Left renal cortex interstitium (tissue), 4 donors: ENCODE measurements at places on chromosomes 12 and 14. TPM values are rescaled to one million over a fixed set of nuclear protein-coding genes. Genes with fewer than 3 reads are reported as not detected.

Gene APOF
- polyA plus RNA-seq, result 0.11 TPM

Gene CDKN3
- 21.1 TPM for polyA plus RNA-seq

Gene IAPP
- polyA plus RNA-seq, result not detected

Gene TMEM106C
- 128 TPM for polyA plus RNA-seq

Gene RNU6-7
- polyA plus RNA-seq, result not detected

Gene SOX5
- polyA plus RNA-seq, result 7.9 TPM

Gene KLRG1
- polyA plus RNA-seq, result 2.1 TPM

Gene P2RX2
- polyA plus RNA-seq, result 3.0 TPM

Gene FOXM1
- polyA plus RNA-seq, result 24.8 TPM

Gene PLEKHG3
- 96.5 TPM for polyA plus RNA-seq

Gene MSI1
- polyA plus RNA-seq, result 26.6 TPM

Gene LGR5
- polyA plus RNA-seq, result 16.4 TPM

Gene SRGAP1
- polyA plus RNA-seq, result 18.4 TPM

Gene FAM90A1
- 1.1 TPM for polyA plus RNA-seq

Gene PYGL
- 18.9 TPM for polyA plus RNA-seq

Gene GDF3
- 0.43 TPM for polyA plus RNA-seq

Gene SERPINA5
- polyA plus RNA-seq, result 9.1 TPM

Gene TAS2R46
- 0.23 TPM for polyA plus RNA-seq

Gene KRT6C
- not detected for polyA plus RNA-seq

Gene SLC6A15
- polyA plus RNA-seq, result 1.1 TPM

Gene ARG2
- 29.7 TPM for polyA plus RNA-seq

Gene PTGER2
- 6.5 TPM for polyA plus RNA-seq

Gene GPR135
- 3.6 TPM for polyA plus RNA-seq

Gene OLR1
- polyA plus RNA-seq, result 1.2 TPM

Gene VPS33A
- polyA plus RNA-seq, result 16.5 TPM

Gene PLEK2
- 2.8 TPM for polyA plus RNA-seq

Gene PIP4K2C
- 40.0 TPM for polyA plus RNA-seq

Gene FAR2
- polyA plus RNA-seq, result 39.3 TPM

Gene ACVRL1
- 29.8 TPM for polyA plus RNA-seq

Gene REP15
- polyA plus RNA-seq, result 1.6 TPM

Gene HOXC9
- polyA plus RNA-seq, result 33.6 TPM

Gene SYNDIG1L
- 0.21 TPM for polyA plus RNA-seq

Gene BCL11B
- 2.8 TPM for polyA plus RNA-seq

Gene PLCZ1
- 1.2 TPM for polyA plus RNA-seq

Gene CDC42BPB
- 96.1 TPM for polyA plus RNA-seq

Gene PIWIL1
- polyA plus RNA-seq, result 0.22 TPM

Gene ENDOU
- polyA plus RNA-seq, result 0.46 TPM

Gene SERPINA1
- 51.1 TPM for polyA plus RNA-seq

Gene L2HGDH
- 9.3 TPM for polyA plus RNA-seq

Gene SELPLG
- polyA plus RNA-seq, result 1.9 TPM

Gene INHBC
- polyA plus RNA-seq, result 0.21 TPM

Gene RPS6KA5
- 7.3 TPM for polyA plus RNA-seq

Gene SDR9C7
- 0.10 TPM for polyA plus RNA-seq

Gene PTPRR
- polyA plus RNA-seq, result 0.79 TPM

Gene SMIM41
- polyA plus RNA-seq, result 0.27 TPM

Gene CLEC6A
- 0.06 TPM for polyA plus RNA-seq

Gene OGFOD2
- 16.9 TPM for polyA plus RNA-seq

Gene POTEM
- not detected for polyA plus RNA-seq

Gene LALBA
- not detected for polyA plus RNA-seq

Gene SMCO2
- 0.18 TPM for polyA plus RNA-seq

Gene CLEC4D
- 0.41 TPM for polyA plus RNA-seq

Gene LPAR5
- polyA plus RNA-seq, result 1.4 TPM
